Chondrocyte (in vitro differentiated cells): ENCODE measurements at places on chromosomes 11 and 22. TPM values are rescaled to one million over a fixed set of nuclear protein-coding genes. Genes with fewer than 3 reads are reported as not detected.

GRCh38 chr22:30079952-30080533 lies at the start of gene HORMAD2:
HORMAD2 (plus strand) TSS chr22:30080464; CDS start chr22:30093953, 13,489 bp downstream.
- peak within 1 kb of the TSS; percentile 72 for H3K4me3 ChIP-seq
- no peaks in the 10 kb centered on the region for H3K36me3 ChIP-seq
- H3K4me1 ChIP-seq = peaks cover 8% of the 10 kb centered on the region
- peaks cover 19% of the 10 kb centered on the region for H3K27me3 ChIP-seq
- peak within 1 kb of the TSS; percentile 51 for H3K27ac ChIP-seq
- no peak for DNase-seq

GRCh38 chr11:46290598-46291309 lies 13.3 kb downstream of the CREB3L1 start:
- no peaks in the 10 kb centered on the region for H3K27me3 ChIP-seq
- no peak overlapping the region for H3K4me3 ChIP-seq
- peak overlapping the region; percentile 89 for H3K27ac ChIP-seq

DNA sequence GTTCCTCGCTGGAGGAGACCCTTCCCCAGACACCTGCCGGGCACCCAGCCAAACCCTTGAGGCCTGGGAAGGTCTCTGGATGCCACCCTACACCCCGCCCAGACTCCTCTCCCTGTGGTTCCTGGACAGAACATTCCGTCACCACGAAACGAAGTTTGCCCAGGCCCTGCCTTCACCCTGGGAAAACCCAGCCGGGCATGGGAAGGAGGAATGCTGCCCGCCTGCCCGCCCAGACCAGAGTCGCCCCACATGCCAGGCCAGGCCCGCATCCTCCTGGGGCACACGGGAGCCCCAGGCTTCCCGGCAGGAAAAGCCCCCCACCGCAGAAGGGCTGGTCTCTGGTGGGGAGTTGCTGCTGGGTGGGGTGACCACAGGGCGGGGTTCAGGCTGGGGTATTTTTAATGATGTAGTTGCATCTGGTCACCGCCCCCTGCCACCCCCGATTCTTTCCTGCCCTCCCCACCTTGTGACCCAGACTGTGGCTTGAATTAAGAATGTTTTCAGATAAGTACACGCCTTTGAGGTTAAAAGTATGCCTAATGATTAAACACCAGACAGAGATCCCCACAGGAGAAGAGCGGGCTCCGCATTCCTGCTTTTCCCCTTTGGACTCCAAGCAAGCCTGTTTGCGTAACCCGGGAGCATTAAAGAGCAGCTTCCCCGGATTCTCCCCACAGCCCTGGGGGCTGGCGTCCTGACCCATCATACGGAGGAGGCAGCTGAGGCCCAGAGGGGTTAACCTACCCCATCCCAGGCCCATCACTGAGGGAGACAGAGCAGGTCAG lies 44.6 kb upstream of the PPARA start:
- H3K4me1 ChIP-seq = peaks cover 59% of the 10 kb centered on the region
- DNase-seq = no peak
- H3K27me3 ChIP-seq = no peaks in the 10 kb centered on the region
- H3K4me3 ChIP-seq = no peak overlapping the region

GRCh38 chr22:30523646-30524489 lies 18.4 kb upstream of the SEC14L4 start:
- H3K4me1 ChIP-seq = no peaks in the 10 kb centered on the region
- DNase-seq = no peak
- H3K27me3 ChIP-seq = peaks cover 8% of the 10 kb centered on the region
- H3K36me3 ChIP-seq = no peaks in the 10 kb centered on the region
- H3K27ac ChIP-seq = no peak overlapping the region

DNA sequence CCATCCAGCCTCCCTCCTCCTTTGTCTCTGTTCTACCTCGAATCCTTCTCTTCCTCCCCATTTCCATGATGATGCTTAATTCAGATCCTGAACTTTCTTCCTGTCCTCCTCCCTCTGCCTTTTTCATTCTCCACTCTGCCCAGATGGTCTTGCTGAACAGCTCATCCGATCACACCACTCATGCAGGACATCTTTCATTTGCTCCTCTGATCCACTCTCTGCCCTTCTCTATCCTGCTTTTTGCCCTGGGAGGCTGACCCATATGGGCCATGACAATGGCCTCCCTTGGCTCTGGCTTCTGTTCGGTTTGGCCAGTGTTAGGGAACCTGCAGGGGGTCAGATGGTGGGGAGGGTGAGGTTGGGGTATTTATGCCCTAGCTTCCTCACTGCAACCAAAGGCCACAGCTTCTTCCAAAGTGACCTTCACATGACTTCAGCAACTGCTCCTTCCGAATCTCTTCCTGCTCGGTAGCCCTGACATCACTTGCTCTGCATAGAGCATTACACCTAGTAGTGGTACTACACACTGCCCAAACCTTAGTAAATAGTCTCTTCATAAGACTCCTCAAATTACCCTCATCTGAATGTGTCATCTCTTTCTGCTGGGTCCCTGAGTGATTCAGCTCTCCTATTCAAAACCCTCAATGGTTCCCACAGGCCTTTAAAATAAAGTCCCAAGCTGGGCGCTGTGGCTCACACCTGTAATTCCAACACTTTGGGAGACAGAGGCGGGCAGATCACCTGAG lies 32.7 kb upstream of the MICAL2 start:
- H3K4me1 ChIP-seq = peaks cover 54% of the 10 kb centered on the region
- H3K4me3 ChIP-seq = peak overlapping the region; percentile 5
- peak overlapping the region; percentile 98 for H3K27ac ChIP-seq
- H3K27me3 ChIP-seq = no peaks in the 10 kb centered on the region

DNA sequence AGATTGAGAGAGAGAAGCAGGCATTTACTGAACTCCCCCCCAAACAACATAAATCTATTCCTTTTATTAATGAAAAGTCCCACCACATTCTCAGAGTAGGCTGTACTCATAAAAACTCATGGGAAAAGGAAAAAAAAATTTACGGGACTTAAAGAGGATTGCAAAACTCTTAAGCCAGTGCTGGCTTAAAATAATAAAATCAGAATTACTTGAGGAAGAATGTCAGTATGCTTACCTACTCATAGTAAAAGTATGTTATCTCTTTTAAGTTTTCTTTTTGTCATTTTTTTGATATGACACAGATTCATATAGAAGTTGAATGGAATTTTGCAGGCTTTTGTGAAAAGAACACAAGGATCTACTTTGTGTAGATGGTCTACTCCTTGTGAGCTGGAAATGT lies 126.3 kb downstream of the LUZP2 start:
- no peak overlapping the region for H3K4me3 ChIP-seq
- DNase-seq = no peak
- no peaks in the 10 kb centered on the region for H3K36me3 ChIP-seq
- no peak overlapping the region for H3K27ac ChIP-seq

The MS4A4A gene
- not detected in 3 replicates for total RNA-seq

The DMC1 gene
- total RNA-seq = 0.51 to 1.2 TPM (median 0.82 TPM) in 3 replicates

GRCh38 chr22:46273432-46274148 lies 5.8 kb downstream of the TTC38 start:
- DNase-seq = no peak
- H3K27ac ChIP-seq = no peak overlapping the region
- H3K4me1 ChIP-seq = peaks cover 10% of the 10 kb centered on the region
- peaks cover 23% of the 10 kb centered on the region for H3K36me3 ChIP-seq

The GAS2L1 gene
- total RNA-seq = 34.5 to 35.6 TPM (median 34.8 TPM) in 3 replicates

The OR5J2 gene
- total RNA-seq = not detected in 3 replicates

The OR4X2 gene
- total RNA-seq = not detected in 3 replicates

DNA sequence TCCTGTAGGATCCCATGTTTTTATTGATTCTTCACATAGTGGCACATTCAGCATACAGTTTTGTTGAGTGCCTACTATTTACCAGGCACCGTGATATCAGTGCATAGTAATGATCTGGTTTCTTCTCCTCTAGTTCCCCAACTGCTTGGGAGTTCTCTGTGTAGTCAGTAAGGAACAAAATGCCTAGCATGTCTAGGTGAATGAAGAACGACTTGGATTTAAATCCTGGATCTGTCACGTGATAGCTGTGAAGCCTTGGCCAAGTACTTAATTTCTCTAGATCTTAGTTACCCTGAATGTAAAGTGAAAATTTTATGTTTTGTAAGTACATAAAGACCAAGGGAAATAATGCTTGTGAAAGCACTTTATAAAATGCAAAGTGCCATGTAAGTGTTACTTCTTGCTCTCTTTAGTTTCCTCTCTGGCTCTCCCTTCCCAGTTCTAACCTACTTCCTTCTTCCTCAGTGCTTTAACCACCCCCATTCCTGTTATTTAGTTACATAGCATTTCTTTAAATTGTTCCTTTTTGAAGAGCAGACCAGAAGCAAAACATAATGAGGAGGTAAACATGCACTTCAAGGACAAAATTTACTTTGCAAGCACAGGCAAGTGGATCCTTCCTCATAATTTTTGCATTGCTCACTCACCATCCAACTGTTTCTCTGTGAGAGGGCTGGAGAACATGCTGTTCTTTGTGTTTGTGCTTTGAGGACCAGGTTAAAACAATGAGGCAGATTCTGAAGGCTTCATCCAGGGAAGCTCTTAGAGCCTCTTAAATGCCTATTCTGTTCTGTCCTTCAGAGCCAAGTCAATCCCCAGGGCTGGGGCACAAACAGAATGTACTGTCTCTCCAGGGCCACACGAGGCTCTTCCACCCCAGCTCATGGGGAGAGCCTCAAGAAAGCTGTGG lies 353.9 kb upstream of the TENM4 start:
- H3K27ac ChIP-seq = no peak overlapping the region
- no peaks in the 10 kb centered on the region for H3K4me1 ChIP-seq
- H3K36me3 ChIP-seq = no peaks in the 10 kb centered on the region
- DNase-seq = no peak
- H3K27me3 ChIP-seq = peaks cover 6% of the 10 kb centered on the region

The FADS3 gene
- total RNA-seq = 206 to 263 TPM (median 255 TPM) in 3 replicates

- H3K4me1 ChIP-seq = peaks cover 42% of the 10 kb centered on the region
- no peak overlapping the region for H3K4me3 ChIP-seq
- no peak for DNase-seq
- H3K27me3 ChIP-seq = no peaks in the 10 kb centered on the region
- H3K27ac ChIP-seq = no peak overlapping the region
These were observed 233.0 kb downstream of the FAM76B start for GRCh38 chr11:95556342-95557163.

DNA sequence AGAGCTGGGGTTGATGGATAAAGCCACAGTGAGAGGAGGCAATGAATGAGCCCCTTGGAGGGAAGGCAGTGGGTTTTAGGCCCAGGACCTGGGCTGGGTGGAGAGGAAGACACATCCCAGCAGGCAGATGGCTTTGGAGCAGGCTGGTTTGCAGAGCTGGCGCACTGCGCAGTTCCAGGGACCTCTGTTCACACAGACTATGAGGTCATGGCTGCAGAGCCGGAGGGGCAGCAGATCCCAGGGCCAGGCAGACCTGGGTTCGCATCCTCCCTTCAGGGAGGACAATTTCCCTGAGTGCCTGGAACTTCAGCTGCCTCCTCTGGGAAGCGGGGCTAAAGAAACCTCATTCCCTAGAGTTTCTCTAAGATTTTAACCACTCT lies 28.2 kb upstream of the DGKZ start:
- DNase-seq = no peak
- H3K36me3 ChIP-seq = peaks cover 43% of the 10 kb centered on the region
- H3K27ac ChIP-seq = no peak overlapping the region
- H3K4me1 ChIP-seq = peaks cover 5% of the 10 kb centered on the region

The RNF169 gene
- total RNA-seq = 11.8 to 13.2 TPM (median 13.1 TPM) in 3 replicates

GRCh38 chr11:72578051-72578450 lies 96.2 kb downstream of the PDE2A start:
- peak; percentile 60 for DNase-seq
- H3K4me1 ChIP-seq = peaks cover 3% of the 10 kb centered on the region
- H3K27me3 ChIP-seq = peaks cover 39% of the 10 kb centered on the region
- H3K36me3 ChIP-seq = no peaks in the 10 kb centered on the region
